ENCODE measurements at places on chromosomes 4 and X.

- DNase-seq: no peak
Measured at GRCh38 chrX:30795981-30796958, 92.8 kb downstream of the TAB3 start.

DNA sequence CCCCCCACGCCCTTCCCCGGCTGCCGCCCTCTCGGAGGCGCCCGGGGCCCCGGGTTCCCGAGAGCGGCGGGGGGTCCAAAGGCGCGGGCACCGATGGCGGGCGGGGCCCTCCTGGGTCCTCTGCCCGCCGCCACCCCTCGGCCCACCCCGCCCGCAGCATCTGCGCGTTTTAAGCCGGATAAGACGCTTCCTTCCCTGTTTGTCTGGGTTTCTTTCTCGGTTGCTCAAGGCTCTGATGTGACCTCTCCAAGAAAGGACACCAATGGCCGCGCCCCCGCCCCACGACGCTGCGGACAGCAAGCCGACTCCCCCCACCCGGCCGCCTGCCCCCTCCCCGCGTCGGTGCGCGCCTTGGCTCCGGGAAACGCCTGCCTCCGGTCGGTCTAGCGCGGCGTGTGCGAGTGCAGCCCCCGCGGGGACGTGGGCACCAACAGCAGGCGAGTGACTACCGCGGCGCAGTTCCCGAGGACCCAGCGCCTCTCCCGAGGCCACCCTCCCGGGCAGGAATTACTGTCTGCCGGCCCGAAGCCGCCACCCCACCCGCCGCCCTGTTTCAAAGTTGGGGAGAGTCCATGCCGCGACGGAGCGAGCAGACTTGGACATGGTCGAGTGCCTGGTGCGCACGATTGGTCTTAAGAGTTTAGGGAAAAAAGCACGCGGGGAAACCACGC is 21.1 kb upstream of the HMX1 start:
- DNase-seq: no peak

DNA sequence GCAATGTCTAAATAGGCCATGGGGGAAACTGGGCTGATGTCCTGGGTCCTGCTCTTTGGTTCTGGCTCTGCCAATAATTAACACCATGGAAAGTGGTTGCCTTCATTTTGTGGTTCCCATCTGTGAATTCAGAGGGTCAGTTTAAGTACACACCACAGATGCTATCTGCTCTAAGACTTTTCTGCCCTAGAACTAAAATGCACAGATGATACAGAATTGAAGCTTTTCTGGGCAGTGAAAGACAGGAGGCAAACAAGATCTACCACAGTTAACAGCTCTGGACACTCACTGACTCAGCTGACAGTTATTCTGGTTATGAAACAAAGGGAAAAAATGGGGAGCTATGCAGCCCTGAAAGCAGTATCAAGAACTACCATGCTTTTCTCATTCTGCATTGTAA is 37.3 kb downstream of the APBB2 start:
- no peak for DNase-seq

GRCh38 chrX:116317409-116317808 is 119.0 kb upstream of the SLC6A14 start:
- DNase-seq: no peak

Data from NCI-H510A (cell line).